Cardiac fibroblast (primary cell): ENCODE measurements at places on chromosomes 5 and 9.
A peak's percentile ranks its signal among the peaks of the same experiment; 100 is the strongest.

DNA sequence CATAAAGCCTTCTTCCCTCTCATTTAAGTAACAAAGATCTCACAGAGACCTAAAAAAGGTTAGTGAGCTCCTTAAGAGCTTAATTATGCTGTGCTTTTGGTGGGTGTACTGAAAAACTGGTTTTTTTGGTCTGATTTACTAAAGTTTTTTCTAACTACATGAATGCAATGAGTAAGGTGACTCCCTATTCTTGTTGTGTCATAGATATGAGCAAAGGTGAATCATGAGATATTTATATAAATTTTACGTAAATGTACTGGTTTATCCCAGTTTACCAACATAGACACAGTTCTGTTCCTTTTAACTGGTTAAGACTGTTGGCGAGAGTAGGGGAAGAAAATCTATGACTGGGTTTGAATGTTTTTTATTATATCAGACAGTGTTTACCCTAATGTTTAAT, 250.5 kb downstream of the NR2F1-AS1 start:
- no peak for DNase-seq

- peak; percentile 93 for DNase-seq
These were observed 187.7 kb downstream of the DENND1A start for GRCh38 chr9:123742009-123742767.

GRCh38 chr5:39025456-39025855, 48.7 kb downstream of the RICTOR start:
- no peak for DNase-seq

- no peak for DNase-seq
These were observed 657.9 kb upstream of the ST8SIA4 start for GRCh38 chr5:101561018-101561417.

DNA sequence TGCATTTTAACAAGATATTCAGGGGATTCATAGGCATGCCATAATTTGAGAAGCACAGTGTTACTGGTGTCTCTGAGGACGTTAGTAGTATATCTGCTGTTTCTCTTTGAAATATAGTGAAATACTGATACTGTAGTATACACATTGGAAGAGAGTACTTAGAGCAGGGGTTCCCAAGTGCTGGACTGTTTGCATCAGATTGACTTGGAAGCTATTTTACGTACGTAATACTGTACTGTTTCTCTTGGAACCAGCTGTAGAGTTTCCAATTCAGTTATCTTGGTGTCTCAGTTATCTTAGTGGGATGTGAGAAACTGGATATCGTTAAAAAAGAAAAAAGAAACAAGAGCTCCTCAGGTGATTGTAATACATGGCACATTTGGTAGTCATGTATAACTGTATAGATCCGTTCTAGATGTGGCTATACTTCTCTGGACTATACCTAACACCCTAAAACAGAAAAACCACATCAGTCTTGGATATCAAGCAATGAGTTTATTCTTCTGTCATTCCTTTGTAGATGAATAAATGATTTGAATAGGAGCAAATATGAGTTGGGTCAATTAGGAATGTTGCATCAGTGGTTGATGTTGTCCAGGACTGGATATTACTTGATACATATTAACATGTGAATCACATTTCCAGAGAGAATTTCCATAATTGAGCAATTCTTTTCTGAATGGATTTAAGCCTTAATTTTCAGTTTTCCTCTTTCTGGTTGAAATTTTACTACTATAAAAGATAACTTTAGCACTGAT, 33.4 kb downstream of the PRRC1 start:
- peak; percentile 49 for DNase-seq

DNA sequence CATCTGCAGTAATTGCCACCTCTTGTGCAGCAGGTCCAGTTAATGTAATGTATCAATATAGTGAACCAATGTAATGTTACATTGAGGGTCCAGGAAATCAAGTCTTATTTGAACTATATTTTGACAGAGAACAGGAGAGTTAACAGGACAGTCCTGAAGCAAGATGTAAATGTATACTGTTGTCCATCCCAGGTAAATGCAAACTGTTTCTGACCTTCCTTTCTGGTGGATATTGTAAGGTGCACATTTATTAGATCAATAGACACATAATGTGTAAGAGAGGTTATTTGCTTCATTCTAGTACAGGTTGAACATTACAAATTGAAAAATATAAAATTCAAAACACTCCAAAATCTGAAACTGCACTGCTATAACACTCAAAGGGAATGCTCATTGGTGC, 23.4 kb upstream of the FBXW11 start:
- no peak for DNase-seq

GRCh38 chr9:98378206-98378780, 122.8 kb upstream of the TBC1D2 start:
- DNase-seq = peak; percentile 44

DNA sequence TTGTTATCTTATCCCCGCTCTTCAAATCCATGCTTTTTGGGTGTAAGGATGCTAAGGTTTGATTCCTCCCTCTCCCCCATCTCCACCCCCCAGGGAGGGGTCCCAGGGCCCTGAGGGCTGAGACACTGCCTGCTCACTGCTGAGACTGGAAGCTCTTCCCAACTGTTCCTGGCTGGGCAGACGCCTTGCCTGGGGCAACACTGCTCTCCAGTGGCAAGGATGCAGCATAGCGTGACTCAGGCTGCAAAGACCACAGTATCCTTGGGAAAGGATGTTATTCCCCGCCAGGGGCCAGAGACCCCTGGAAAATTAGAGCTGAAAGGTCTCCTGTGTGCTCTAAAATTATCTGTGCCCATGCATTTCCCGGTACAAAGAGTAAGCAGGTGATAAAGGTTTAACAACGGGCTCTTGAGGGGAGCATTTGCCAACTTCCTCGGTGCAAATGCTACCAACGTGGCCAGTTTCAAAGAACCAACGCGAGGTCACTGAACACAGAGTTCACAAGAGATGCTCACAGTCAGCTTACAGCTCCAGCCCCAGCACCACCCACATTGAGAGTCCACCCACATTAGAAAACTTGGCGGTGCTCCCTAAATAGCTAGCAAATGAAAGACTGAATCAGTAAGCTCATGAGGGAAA, 271.9 kb downstream of the NSG2 start:
- peak; percentile 54 for DNase-seq

- DNase-seq = no peak
These were observed 64.2 kb upstream of the RANBP3L start for GRCh38 chr5:36365896-36366295.

DNA sequence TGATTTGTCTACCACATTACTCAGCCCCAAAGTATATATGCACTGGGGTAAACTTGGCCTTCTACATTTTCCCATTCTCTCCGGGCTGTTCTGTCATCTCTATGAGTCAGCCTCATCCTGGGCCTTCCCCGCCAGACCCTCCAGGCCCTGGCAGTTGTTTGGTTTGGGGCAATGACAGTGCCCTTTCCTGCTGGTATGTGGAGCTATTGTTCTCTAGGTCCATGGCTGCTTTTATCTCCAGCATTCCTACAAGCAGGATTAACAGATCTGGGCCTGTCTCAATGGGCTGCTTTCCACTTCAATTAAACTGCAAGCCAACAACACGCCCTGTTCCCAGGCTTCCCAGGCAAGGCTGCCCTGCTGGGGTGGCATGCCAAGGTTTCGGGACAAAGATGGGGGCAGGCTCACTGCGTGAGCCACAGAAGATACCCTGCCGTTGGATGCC, 136.4 kb downstream of the SLIT3 start:
- DNase-seq = peak; percentile 55

DNA sequence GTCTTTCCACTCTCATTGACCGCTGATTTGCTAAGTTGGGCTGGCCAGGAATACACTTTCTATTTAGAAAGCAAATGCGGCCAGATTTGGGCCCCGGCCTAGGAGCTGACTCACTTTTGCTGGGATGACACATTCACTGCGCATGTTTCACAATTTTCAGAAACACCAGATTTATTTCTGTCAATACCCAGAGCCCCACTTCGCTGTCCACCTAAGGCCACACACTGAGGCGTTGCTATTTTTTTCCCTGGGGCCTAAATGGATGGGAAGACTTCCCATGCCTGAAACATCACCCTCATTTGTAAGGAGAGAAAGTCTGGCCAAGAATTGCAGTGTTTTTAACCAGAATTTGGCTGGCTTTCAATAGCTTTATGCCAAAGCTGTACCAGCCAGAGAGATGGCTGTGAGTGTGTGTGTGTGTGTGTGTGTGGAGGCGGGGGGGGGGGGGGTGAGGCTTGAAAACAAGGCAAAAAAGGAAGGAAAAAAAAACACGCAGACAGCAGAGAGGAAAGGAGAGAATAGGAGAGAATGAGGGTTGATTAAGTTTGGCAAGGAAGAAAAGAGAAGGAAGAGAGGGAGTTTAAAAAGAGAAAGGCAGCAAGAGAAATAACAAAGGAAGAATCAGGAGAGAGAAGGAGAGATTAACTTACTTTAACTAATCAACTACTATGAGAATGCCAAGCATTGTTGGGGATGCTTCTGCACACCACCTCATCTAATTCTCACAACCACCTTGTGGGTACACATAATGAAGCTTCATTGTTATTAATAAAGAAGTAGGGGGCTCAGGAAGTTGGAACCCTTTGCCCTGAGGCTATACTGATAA, 261.4 kb upstream of the KLF4 start:
- DNase-seq = peak; percentile 99

DNA sequence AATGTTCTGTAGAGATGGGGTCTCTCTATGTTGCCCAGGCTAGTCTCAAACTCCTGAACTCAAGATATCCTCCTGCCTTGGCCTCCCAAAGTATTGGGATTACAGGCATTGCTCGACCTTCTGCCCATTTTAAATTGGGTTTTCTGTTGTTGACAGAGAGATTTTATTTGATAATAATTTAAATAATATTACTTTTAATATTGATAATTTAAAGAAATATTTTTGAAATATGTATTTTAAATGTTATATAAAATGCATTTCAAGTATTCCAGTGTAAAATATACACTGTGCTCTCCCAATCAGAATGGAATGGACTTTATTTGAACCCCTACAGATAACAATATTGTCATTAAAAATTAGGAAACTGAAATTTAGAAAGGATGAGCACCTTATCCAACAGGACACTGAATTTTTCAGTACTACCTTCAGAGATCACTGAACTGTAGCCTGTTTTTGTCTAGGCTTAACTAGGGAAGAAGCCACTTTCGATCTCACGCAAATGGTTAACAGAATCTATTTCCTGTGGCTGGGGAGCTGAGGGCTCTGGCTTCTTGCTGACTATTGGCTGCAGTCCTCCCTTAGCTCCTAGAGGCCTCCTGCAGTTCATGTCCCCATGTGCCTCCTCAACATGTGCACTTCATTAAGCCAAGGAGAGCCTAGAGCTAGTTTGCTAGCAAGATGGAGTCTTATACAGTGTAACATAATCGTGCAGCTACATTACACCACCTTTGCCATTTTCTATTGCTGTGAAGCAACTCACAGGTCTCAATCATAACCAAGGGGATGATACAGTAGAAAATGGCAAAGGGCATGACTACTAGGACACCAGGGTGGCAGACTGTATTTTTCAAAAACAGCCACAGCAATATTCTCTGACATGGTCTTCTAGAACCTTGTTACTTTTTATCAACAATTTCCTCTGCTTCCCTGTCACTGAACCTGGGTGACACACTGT, 150.0 kb downstream of the CDC42SE2 start:
- DNase-seq = no peak

DNA sequence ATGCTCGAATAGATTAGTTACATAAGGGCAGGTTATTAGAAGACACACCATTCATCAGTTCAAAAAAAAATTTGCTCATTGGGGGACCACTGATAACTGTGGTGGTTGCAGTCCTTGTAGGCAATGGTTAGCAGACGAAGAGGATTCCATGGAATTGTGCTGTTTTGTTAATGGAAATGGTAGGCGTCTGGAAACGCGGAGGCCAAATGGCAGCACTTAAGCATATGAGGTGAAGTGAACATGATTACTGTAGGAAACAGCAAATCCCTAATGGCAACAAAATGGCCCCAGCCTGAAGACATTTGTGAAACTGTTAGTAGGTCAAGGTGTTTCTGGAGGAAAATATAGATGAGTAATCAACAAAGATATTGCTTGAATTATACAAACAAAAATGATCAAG, 535.4 kb upstream of the PTPRD start:
- no peak for DNase-seq

- DNase-seq = peak; percentile 66
These were observed 209.0 kb downstream of the CWC27 start for GRCh38 chr5:64977779-64978178.

DNA sequence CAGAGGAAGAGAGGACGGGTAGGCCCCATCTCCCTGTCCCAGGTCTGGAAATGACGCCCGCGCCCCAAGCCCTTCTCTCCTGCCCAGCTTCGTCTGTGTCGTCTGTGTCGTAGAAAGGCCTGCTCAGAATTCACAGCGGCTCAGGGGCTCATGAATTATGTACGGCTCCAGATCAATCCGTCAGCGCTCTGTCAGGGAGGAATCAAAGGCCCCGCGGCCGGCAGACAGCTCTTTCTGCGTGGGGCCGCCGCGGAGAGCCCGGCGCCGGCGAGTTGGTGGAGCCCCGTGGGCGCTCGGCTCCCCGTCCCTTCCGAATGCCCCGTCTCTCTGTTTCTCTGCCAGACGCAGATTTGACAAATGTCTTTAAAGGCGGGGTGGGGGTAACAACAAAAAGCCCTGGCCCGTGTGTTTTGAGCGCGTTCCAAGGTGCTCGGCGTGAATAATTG, 83.8 kb upstream of the RAPGEF1 start:
- DNase-seq = no peak

DNA sequence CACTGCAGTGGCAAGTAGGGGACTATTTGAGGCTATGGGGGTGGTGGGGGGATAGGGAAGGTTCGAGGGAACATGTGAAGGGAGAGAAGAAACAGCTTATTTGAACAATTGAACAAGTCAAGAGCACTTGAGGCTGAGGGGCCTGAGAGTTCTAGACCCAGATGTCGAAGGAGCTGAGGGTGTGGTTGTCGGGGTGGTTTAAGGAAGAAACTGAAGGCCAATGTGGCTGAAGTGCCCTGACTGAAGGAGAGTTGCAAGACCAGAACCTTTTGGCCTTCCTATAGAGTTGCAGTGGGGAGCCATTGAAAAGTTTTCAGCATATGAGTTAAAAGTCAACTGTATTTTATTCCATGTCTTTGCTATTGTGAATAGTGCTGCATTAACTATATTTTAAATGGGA, 19.1 kb downstream of the FOCAD start:
- no peak for DNase-seq

DNA sequence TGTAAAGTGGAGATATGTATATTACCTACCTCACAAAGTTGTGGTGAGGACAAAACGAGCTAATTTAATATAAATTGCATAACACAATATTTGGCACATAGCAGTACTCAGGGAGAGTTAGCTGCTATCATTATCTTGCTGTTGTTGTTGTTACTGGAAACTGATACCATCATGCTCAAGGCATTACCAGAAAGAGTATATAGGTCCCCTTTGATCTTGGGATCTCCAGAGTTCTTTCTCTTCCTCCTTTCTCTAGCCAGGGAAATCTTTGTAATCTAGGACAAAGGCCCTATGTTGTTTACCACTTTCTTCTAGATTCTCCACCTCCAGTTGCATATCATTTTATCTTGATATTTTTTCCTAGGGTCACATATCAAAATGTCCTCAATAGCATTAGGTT, 114.8 kb upstream of the RASA1 start:
- DNase-seq = no peak

- no peak for DNase-seq
These were observed 609.2 kb downstream of the CSNK1G3 start for GRCh38 chr5:124121198-124121597.

- DNase-seq = peak; percentile 76
These were observed 1.7 kb downstream of the SH3PXD2B start for GRCh38 chr5:172452398-172453205.
